ENCODE measurements at places on chromosomes 7 and 10.

- DNase-seq, result no peak
Observed at GRCh38 chr10:131943021-131943814, 38.5 kb downstream of the BNIP3 start.

DNA sequence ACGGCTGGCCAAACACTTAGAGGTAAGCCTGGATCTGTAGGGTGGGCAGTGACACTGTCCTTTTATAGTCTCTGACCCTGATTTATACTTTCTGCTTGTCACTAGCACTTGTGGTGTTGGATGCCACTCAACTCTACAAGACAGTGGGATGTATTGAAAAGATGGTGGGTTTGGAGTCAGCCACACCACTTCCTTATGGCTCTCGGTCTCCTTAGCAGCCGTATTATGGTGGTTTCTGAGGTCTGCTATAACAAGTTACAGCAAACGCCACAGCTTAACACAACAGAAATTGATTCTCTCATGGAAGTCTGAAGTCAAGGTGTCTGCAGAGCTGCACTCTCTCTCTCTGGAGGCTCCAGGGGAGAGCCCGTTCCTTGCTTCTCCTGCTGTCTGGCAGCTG, 14.7 kb downstream of the ITIH2 start:
- no peak for DNase-seq

DNA sequence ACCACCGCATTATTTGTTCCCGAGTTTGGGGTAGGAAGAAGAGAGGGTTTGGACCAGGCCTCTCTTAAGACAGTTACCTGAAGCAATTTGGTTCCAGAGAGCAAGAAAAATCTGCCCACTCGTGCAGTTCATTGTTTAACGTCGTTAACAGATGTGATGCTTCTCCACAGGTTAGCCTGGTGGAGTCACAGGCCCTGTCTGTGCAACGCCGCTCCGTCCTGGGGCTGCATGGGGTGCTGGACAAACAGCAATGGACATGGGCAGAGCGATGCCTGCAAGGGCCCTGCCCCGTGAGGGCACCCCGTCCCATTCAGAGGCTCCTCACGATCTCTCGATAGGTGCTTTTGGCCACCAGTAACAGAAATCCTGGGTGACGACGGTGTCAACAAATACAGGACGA, 9.7 kb downstream of the FOXL3 start:
- DNase-seq, result no peak

DNA sequence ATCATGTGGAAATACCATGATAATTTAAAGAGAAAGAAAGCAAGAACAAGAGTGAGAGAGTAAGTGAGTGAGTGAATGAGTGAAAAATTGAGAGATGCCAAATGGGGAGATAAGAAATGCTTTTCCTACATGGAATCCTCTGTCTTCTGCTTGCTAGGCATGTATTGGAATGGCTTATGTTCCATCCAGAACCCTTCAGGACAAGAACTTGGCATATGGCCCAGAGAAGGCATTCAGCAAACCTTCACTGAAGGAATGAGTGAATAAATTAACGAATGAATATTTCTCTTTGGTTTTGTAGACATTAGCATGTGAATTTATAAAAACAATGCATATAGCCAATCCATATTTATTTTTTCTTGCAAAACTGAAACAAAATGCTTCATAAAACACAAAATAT, 162.2 kb downstream of the LRRTM3 start:
- no peak for DNase-seq

- no peak for DNase-seq
Observed at GRCh38 chr7:21642422-21642821, 99.6 kb downstream of the DNAH11 start.

DNA sequence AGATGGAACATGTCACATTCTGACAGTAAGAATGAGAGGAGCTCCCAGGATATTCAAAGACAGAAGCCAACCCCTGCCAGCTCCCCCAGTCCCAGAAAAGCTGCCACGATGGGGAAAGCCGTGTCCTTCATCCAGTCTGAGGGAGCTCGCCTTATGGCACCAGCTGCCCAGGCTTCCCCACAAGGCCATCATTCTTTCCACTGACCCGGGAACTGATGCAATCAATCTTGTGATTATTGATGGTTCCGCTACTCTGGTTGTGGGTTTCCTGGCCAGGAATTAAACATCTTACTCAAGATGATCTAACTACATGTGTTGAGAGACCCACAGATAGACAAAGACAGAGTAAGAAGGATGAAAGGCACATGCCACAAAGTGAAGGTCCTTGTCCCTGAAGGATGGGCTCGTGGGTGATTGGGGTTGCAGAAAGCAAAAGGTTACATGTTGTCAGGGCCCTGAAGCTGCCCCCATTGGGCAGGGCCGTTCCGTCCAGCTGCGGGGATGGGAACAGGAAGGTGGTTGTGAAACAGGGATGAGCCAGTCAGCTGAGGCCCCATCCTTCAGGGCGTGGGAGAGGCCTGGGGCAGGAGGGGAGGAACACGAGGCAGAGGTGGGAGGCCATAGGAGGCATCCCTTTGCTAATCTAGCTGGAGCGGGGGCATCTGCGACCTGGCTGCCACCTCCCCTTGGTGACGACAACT, 127.6 kb downstream of the OAT start:
- no peak for DNase-seq

GRCh38 chr10:96767611-96768010, 47.3 kb upstream of the PIK3AP1 start:
- DNase-seq, result no peak

DNA sequence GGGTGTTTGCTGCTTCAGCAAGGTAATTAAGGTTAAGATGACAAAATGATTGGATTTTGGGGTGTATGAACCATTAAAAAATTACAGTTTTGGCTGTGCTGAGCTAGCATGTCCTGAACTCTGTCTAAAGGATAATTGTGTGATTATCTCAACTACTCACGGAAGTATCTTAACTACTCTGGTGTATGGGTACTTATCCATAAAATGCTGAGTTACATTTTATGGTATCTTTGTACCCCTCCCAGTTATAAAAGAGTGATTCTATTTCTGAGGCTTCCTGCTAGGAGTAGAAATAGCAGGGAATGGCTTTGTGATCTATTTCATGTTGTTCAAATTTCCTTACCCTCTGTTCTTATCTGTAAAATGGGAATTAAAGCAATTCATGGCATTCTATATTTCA, 22.6 kb downstream of the CYP2C18 start:
- no peak for DNase-seq

DNA sequence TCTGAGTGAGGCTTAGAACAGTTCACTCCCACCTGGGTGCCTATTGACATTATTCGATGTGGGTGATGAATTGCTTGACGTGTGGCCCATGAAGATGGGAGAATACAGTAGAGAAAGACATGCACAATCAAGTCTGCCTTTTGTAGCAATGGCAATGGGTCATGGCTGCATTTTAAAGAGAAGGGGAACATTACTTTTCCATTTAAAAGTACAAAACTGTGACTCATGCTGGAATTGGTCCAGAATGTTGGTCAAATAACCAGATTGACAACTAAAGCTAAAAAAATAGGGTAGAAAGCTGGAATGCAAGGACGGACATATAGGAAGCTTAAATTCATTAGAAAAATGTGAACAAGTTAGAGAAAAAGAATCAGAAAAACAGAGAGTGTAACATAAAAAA, 104.1 kb upstream of the SLC25A13 start:
- DNase-seq, result no peak

DNA sequence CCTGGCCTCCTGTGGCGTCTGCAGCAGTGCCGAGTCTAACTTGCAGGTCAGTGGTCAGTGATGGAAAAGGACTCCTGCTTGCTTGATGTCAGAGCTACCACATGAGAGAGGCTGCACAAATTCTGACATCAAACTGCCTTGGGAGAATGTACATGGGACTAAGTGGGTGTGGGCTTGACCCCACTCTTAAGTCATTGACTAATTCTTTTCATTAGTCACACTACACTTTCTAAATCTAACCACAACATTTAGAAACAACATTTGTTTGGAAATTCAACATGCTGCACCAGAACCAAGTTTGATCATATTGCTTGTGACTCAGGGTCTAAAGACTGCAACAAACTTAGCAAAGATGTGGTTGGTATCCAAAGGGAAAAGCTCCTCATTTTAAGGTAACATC, 24.4 kb upstream of the CDC14C start:
- no peak for DNase-seq

DNA sequence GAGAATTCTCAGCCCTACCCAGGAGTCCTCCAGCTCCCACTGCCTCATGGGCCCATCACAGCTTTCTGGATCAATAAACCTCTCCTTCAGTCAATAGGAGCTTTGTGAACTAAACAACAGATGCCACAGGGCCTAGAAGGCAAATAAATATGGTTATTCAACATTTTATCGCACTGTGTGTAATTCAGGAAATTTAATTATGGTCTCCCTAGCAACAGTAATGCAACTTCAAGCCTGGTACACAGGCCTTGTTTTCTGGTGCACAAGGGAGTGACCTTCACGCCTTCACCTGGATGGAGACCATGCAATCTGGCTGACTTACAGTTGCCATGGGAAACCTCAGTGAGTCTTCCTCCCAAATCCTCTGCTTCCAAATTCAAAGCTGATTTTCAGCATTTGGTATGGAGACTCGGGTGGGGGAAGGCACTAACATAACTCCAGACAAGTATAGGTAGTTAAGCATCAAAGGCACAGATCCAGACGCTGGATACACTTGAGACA, 441.0 kb upstream of the NPVF start:
- no peak for DNase-seq

DNA sequence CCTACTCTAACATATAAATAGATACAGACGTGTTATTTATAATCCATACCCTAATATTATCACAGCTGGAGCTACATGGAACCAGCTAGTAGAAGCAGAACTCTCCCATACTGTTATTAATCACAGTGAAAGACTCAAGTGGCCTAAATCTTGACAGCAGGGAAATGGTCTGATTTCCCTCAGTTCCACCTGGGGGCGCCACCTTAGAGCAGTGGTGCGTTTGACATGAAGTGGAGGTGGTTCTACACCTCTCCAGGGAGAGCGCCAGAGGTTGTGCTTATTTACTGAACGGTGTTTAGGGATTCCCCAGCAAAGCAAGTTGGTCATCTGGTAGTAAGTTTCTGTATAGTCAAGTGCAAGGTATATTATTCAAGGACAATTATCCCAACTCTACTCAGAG, 17.6 kb downstream of the DNTT start:
- no peak for DNase-seq

- no peak for DNase-seq
Observed at GRCh38 chr7:952548-953441, 1.7 kb downstream of the ADAP1 start.

DNA sequence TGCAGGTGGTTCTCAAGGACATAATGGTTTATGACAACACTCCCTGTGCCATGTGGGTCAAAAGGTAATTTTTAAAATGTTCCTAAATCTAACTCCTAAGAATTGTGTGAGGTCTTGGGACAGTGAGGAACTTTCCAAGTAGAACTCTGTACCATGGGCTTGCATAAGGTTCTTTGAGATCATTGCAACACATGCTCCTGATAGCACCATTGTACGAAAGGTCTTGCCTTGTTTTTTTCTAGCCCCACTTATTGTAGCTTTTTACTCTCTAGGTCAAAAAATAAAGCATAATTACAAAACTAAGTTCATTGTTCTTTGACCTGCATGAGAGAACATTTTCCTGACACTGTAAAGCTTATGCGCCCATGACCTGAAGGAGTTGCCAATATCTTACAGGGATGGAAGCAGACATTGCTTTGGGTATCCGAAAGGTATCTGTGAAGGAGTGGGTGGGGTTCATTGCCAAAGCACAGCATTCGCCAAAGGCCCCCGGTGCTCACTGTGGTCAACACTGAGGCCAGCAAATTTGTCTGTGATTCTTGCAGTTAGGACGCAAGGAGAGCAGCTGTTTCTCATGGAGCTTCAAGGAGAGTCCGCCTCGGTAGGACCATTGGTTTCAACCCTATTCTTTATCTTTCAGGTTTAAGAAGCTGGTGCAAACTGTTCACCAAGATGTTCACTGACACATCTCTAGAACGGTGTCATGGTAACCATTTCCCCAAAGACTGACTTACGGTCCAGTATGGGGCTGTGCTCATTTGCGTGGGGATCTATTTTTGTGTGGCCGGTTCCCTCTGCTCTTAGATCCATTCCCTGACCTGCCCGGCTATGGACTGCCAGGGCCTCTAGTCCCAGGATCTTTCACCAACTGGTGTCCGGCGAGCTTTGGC, 7.6 kb upstream of the PRKAG2 start:
- DNase-seq, result no peak

DNA sequence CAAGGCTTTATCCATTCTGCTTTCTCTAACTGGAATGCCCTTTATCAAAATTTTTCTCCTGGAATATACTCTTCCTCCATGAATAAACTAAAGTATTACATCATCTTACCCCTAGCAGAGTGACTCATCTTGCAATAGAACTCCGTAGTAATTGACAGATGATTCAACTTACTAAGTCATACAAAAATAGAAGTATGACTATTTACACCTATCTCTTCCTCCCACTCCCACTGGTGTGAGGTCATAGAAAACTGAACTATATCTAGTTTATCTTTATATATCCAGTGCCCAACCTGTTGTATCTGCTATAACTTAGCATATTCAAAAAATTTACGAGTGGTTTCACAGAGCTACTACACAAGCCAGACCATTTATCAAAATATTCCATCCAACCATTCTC, 26.1 kb downstream of the ABCB1 start:
- DNase-seq, result no peak

- DNase-seq, result no peak
Observed at GRCh38 chr10:28619455-28619854, 57.9 kb upstream of the BAMBI start.

- no peak for DNase-seq
Observed at GRCh38 chr10:11685787-11686218, 56.4 kb upstream of the ECHDC3 start.

- no peak for DNase-seq
Observed at GRCh38 chr10:3295582-3296151, 123.1 kb upstream of the PITRM1 start.

DNA sequence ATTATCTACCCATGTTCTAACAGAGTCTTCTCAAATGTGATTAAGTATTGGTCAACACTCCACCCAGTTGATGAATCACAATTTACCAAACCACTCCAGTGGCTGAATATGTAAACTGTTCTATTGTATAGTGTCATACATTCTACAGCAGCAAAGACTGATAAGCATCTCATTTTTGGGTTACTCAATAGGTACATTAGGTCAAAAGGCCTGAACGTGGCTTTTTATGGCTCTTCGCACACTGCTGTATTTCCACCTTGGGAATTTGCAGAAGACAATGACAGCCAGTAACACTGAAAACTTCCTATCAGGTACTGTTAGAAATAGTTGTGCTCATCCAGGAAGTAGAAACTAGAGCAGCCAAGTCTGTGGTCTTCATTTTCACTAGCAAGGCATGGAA, 166.9 kb downstream of the GLI3 start:
- no peak for DNase-seq

DNA sequence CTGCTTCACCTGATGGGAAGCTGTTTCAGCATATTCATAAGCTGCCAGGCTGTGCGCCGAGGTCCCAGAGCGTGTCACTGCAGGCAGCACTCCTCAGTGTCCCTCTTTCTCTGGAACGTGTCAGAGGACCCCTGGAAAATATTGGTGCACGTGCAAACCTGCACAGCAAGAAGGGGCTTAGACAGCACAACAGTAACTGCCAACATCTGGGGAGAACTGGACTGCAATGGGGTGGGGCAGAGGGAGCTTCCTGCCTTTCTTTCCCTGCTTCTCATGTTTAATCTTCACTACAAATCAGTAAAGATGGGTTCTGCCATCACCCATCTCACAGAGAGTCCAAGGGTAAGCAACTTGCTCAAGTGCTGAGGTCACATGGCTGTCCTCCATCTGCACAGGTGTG, 86.5 kb upstream of the GPR26 start:
- no peak for DNase-seq

- DNase-seq, result no peak
Observed at GRCh38 chr10:61302124-61302523, 151.1 kb downstream of the TMEM26 start.
